RCC 7860 (cell line): ENCODE measurements at places on chromosomes 3 and 15.

DNA sequence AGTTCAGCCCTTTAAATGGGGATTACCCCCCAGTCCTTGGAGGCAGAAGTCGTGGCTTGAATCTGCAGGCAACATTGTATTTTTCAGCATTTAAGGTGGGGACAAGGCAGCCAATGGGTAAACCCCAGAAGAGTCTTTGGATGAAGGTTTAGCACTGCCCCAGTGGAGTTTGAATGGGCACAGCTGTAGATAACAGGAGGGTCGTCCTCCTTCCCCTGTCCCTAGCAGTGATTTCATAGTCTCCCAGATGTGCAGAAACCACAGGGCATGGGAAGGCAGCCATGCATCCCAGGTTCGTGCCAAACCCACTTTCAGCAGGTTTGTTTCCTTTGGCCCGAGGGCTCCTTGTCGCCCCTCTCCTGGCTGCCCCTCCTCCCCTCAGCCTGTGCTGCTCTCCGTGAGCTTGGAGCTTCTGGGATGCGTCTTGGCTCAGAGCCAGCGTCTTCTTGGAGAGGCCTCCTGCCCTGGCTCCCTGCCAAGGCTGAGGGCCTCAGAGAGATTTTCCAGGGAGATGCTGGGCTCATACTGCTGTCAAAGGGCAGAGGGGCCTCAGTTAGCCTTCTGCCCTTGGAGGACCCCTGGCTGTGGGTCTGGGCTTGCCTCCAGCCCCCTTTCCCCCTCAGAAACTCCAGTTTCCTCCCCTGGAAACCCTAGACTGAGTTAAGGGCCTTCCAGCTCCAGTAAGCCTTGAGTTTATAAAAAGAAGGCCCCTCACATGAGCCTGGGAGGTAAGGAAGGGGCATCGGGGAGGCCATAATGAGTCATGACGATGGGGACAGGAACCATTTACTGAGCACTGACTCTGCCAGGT lies 48.9 kb upstream of the POLG start:
- DNase-seq, result no peak

DNA sequence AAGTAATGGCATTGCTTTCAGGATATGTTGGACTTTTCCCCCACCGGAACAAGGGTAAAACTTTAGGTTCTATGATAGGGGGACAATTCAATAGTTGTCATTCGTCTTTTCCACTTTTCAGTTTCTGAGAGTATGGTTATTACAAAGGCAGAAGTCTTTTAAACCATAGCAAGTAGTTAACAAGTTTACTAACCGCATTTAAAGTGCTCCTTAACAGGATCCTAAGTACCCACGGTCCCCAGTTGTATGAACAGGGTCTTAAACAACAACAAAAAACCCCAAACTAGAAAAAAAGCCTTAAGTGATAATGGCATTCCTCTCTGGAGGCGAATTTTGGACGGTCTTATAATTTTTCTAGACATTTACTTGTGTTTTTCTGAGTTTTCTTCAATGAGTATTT lies 831 bp downstream of the IFT57 start:
- DNase-seq, result no peak

DNA sequence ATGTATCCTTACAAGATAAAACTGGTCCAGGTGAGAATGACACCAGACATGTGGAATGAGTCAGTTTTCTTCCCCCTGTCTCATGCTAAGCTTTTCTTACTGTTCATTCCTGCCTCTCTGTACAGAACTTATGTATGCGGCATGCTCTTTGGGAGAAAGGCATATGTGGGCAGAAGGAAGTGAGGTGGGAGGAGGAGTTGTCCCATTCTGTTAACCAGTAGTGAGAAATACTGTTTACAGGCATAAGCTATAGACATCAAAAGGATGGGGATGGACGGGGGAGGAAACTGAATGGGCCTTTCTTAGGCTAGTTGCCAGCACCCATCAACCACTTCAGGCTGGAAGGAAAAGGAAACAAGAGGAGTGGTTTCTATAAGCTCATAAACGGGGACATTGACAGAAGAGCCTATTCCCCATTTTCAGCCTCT lies 143.6 kb upstream of the BHLHE40 start:
- DNase-seq, result no peak

- DNase-seq, result no peak
Measured at GRCh38 chr3:139203752-139204151, 140.1 kb upstream of the MRPS22 start.

DNA sequence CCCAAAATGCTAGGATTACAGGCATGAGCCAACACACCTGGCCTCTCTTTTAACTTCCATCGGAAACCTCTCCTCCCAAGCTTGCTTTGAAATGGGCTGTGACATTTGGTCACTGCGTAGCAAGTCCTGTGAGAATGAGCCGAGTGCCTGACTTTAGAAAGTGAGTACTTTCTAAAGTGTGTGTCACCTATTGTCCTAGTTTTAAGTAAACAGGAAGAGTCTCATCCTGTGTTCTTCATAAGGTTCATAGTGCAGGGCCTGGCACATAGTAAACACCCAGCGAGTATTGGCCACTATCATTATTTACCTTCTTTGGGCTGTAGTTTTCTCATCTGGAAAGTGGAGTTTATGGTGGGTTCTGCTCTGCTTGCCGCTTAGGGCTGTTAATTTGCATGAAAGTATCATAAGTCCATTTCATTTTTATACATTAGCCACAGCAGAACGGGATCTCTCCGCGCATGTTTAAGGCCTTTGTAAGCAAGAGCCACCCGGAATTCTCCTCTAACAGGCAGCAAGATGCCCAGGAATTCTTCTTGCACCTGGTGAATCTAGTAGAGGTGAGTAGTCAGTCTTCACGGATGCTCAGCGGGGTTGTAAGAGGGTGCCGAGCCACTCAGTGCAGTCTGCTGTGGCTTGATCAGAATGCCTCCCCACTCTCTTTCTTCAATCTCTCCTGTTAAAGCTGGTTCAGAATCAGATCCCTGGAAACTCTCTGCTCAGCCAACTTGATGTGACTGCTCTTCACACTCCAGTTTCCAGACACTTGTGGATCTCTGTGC lies 87.2 kb downstream of the USP13 start:
- DNase-seq, result no peak

GRCh38 chr15:64611085-64611725 lies 150.8 kb downstream of the ZNF609 start:
- DNase-seq, result no peak

GRCh38 chr15:69009341-69009740 lies 5.2 kb upstream of the NOX5 start:
- DNase-seq, result no peak

GRCh38 chr3:72306800-72307341 lies 521.9 kb upstream of the PROK2 start:
- no peak for DNase-seq

GRCh38 chr3:42014921-42015533 lies 53.1 kb upstream of the ULK4 start:
- DNase-seq, result no peak

DNA sequence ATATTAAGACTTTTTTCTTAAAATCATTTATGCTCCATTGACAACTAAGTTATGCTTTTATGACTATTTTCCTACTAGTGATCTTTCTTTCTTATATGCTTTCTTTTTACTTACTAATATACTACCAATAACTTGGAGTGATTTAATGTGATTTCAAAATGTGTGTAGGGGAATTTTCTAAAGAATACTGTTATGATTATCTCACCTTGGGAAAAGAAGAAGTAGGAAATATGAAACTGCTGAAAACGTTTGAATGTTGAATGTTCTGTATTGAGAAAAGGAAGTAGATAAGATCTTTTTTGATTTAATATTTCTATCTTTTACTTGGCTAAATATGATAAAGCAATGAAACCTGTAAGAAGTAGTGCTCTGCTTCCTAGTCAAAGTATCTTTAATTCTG lies 7.8 kb upstream of the CD200R1 start:
- no peak for DNase-seq

- no peak for DNase-seq
Measured at GRCh38 chr3:108602935-108603294, 13.4 kb downstream of the DZIP3 start.

- no peak for DNase-seq
Measured at GRCh38 chr3:182794455-182795388, 1.4 kb downstream of the ATP11B start.

DNA sequence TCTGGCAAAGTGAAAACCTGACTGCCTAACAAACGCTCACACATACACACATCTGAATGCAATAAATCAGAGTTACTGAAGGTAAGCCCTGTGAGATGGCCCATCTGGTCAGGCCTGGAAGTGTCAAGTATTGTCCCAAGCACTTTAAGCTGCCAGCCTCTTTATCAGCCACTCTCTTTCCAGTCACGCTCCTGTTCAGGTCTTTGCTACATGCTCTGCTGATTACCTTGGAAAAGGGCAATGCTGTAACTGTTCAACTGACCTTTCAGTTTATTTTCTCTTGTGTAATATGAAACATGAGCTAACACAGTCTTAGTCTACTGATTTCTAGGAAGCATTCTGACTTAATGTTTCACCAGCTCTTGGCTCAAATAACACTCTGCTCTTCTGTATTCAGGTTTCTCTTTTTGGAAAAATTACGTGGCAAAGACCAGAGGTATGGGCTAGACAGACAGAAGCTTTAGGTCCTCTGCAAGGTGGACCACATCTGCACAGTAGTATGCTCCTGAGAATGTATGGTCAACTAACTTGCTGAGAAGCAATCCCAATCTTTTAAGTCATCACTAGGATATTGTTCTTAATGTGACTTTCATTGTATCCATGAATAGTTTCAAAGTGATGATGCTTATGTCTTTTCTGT lies 44.5 kb downstream of the GBE1 start:
- DNase-seq, result peak; percentile 82

- DNase-seq, result no peak
Measured at GRCh38 chr3:117101697-117102096, 392.1 kb downstream of the TUSC7 start.

DNA sequence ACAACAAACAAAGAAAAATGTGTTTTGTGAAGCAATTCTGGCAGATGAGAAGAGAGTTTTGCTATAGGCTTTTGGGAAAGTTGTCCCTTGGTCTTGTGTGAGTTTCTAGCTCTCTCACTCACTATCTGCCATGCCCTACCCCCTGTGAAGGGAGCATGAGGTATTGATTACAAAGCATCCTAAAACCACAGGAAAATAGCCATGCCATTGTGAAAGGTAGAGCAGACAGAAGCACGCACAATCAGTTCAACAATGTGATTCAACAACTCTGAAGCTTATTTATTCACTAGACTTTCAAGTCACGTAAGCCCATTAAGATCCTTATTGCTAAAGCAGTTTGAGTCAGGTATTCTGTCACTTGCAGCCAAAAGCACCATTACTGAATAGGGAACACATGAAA lies 6.5 kb upstream of the AQR start:
- DNase-seq, result no peak

GRCh38 chr3:191236646-191237045 lies 37.6 kb downstream of the OSTN start:
- DNase-seq, result no peak

DNA sequence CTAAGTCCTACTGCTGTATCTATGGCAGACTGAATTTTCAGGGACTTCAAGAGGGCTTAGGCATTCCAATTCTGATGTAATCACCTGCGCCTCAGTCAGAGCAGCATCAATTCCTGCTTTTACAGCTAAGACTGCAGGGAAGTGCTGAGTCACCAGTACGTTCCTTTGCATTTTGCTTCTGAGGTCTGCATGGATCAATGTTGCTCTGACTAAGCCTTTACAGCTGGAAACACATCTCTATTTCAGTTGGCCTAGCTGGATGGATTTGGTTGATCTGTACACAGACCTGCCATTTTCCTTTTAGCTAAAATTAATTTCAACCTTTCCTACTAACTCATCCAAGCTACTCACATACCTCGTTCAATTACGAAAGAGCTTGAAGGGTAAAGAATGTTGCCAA lies 51.3 kb downstream of the ETV5 start:
- peak; percentile 20 for DNase-seq

DNA sequence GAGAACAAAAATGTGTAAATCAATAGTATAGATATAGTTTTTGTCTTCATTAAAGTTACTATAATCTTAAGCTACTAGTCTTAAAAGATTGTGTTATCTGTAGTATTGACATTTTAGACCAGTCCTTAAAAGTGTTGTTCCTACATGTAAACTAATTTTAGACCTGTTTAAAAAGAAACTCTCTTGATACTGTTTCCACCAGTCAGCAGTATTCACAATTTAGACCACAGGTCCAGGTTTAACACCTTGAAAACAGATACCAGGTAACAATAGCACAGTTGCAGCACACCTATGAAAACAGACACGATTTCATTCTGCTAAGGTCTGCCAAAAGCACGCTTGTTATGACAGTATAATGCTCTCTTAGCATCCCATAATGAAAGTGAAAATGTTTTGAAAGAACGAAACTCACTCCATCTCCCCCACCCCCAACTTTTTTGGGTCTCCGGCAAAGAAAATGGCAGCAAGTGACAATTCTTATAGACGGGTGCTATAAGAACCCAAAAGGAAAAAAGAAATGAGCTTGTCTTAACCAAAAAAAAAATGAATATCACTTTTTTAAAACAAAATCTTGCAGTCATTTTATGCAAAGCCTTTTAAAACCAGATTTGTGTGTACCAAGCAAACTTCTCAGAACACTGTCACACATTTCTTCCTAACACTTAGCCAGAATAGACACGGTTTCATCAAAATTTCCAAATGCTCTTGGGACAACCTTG lies 1.6 kb downstream of the EIF4E3 start:
- DNase-seq, result no peak

GRCh38 chr15:35058534-35059054 lies 26.5 kb downstream of the NANOGP8 start:
- DNase-seq, result no peak

DNA sequence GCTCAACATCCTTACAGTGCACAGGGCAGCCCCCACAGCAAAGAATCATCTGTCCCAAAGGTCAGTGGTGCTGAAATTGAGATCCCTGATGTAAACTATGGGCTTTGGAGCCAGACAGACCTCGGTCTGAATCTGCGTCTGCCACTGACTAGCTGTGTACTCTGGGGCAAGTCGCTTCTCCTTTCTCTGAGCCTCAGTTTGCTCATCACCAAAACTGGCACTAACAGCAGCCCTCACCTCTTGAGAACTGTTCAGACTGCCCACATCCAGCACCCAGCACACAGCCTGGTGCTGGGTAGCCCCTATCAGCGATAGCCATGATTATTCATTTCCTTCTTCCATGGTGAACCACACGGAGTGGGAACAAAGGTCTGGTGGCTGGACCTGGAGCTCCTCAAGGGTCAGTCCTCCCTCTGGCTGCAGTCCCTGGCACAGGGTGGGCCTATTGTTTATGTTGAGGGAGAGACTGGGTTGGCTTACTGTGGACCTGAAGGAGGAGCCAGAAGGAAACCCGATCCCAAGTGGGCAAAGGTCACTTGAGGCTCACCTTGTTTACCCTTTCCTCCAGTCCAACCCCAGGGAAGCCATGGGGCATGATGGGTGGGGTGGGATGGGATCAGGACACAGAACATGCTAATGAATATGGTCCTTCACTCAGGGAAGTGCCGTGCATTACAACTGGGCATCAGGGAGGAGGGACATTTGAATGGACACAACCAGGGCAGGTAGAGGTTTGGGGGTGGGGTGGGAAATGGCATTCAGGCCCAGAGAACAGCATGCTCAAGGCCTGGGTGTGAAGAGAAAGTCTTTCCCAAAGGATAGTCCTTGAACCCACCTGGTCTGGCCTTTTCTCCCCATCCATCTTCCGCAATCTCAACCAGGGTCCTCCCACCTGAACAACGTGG lies 1.6 kb upstream of the PRKCD start:
- DNase-seq, result no peak

GRCh38 chr3:57729334-57730045 lies 26.6 kb upstream of the SLMAP start:
- no peak for DNase-seq

GRCh38 chr15:76165951-76166350 lies 106.2 kb downstream of the TMEM266 start:
- DNase-seq, result no peak
